ENCODE measurements at places on chromosomes 4 and X.

DNA sequence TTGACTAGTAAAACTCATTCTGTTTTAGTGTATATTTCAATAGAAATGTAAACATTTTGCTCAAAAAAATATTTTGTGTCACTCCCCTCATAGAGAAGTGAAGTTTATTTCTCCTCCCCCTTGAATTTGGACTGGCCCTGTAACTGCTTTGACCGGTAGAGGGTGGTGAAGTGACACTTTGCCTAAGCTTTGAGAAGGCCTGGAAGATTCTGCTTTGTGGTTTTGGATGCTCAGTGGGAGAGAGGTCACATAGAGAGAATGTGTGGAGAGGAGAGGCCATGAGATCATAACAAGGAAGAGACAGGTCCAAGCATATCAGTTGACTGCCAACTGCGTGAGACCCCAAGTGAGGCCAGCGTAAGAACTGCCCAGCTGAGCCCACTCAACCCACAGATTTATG is 19.1 kb upstream of the ARX start:
- no peak for DNase-seq

DNA sequence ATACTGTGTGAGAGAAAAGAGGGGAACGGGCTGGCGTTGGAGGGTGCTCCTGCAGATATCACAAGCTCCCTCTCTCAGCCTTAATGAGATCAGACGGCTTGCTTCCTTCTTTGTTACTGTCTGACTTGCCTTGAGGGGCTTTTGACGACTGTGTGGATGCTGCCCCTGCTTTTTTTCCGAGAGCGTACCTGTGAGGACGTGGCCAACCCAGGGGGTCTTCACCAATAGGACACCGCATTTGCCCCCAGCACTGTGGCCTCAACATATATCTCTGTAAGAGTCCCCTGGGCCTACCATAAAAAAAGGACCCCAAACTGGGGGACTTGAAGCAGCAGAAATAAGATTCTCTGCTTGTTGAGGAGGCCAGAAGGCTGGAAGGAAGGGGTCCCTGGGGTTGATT is 143.9 kb downstream of the SHOX start:
- no peak for DNase-seq

GRCh38 chr4:60455380-60455779 is 744.7 kb upstream of the ADGRL3 start:
- DNase-seq, result no peak

GRCh38 chr4:1099270-1099669 is 14.1 kb downstream of the RNF212 start:
- DNase-seq, result no peak

DNA sequence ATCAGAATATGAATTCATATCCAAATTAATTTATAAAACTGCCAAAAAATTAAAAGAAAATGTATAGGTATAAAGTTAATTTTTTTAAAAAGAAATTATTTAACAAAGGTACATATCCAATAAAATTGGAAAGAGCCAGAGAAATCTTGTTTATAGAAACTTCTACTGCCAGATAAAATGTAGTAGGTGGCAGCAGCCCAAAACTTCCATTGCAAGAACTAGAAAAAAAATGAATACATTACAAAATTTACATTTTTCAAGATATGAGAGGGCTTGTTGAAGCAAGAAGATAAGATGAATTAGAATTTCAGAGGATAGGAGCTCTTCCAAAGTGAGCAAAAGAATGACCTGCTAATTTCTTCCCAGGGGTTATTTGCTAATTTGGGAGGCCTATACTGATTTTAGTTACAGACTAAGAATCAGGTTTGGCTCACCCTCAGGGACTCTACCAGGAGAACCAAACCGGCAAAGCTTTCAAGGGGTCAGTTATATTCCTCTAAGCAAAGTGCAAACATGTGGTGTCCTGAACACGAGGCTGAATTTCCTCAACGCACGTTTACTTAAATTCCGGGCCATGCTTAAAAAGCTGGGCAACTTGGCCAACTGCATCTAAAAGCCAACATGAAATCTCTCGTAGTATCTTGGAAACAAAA is 17.5 kb downstream of the ANKRD50 start:
- DNase-seq, result no peak

- DNase-seq, result no peak
Observed at GRCh38 chr4:101348367-101348827, 1.1 kb upstream of the PPP3CA start.

- no peak for DNase-seq
Observed at GRCh38 chr4:168892475-168892874, 117.6 kb downstream of the CBR4 start.

- no peak for DNase-seq
Observed at GRCh38 chrX:31600823-31601222, 529.0 kb upstream of the FTHL17 start.

DNA sequence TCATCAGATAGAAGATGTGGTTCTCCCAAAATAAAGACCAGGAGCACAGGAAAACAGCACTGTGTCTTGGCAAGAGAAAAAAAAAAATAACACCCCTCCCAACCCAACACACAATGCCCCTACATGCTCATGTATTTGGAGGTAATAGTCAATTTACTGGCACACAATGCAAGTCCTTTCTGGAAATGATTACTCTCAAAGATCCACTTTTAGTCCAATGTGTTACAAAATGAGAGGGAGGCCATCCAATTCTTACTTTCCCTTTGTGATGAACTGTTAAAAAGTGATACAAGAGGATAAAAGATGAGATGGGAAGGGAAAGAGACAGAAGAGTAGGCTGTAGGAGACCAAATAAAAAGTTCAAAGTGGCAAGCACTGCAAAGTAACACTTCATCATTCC is 180.3 kb upstream of the DKK2 start:
- DNase-seq, result no peak

- DNase-seq, result no peak
Observed at GRCh38 chrX:48818866-48819265, 7.4 kb upstream of the ERAS start.

DNA sequence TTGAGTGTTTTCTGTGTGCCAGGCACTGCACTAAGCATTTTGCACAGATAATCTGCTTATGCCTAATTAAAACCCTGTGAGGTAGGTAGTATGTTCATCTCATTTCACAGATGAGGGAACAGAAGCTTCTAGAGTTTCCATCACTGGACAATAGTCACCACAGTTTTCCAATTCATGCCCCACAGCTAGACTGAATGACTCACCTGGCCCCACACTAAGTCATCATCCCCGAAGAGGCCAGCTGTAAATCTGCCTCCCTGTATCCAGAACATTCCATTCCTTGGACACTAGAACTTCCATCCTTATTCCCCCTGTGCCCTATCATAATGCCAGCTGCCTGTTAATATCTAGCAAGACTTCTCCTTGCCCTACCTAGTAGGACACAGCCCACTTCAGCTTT is 40.9 kb upstream of the NYX start:
- DNase-seq, result no peak

- DNase-seq, result no peak
Observed at GRCh38 chr4:172836661-172837060, 331.9 kb upstream of the GALNT7 start.

DNA sequence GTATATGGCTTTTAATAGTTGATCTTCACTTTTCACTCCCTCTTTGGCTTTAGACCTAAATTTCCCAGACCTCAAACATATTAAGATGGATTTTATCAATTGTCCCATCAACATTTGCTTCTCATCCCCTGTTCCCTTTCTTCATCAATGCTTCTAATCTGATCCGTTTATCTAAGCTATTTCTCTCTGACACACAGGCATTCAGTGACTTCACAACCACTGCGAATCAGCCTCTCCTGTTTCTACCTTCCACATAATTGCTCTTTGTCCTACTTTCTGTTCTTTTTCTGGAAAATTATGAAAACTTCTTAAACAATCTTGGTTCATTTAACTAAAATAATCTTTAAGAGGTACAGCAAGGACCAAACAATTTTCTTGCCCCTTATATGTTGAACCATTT is 115.2 kb downstream of the GLRA3 start:
- no peak for DNase-seq

DNA sequence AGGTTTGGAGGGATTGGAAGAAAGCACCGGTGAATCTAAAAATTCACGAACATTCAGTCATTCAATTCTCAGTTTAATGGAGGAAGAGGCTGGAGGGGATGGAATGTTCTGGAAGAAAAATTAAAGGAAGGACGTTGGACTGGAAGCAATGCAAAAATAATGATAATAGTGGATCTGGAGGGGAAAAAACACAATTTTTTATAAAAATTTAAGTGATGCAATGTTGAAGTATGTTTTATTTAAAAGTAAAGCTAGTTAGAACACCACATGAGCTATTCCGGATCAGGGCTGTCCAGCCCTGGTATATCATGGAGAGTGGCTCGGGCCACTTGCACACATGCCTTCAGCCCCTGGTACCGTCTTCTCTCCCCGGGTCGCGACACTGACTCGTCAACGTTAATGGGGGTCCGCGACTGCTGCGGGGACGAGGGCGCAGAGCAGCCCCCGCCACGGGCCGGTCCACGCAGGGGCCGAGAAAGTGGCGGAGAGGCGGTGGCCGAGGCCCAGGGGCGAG is 204.6 kb downstream of the TENM3 start:
- DNase-seq, result no peak

- no peak for DNase-seq
Observed at GRCh38 chr4:115454228-115454627, 340.8 kb upstream of the NDST4 start.

DNA sequence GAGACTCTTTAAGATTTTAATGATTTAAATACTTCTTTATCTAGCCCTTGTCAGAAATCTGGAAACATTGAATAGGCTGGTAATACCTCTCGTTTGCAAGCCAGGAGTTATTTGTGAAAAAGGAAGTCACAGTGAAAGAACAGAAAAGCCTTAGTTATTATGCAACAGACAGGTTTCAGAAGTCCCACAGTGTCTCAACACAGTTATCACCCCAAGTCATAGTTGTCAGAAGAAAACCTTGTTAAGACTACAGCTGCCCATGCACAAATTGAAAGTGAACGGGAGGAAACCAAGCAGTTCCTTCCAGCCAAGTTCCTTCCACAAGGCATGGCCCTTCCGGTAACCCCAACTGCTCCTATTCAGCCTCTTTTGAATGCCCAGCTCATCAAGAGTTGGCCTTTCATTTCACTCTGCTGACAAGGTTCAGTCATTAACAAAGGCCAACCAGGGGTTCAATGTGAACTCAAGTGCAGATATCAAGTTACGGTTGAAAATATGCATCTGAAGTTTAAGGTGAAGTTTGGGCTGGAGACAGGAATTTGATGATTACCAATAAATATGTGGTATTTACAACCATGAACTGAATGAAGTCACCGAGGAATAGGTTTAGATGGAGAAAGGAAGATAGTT is 15.6 kb downstream of the ALPK1 start:
- DNase-seq, result no peak

DNA sequence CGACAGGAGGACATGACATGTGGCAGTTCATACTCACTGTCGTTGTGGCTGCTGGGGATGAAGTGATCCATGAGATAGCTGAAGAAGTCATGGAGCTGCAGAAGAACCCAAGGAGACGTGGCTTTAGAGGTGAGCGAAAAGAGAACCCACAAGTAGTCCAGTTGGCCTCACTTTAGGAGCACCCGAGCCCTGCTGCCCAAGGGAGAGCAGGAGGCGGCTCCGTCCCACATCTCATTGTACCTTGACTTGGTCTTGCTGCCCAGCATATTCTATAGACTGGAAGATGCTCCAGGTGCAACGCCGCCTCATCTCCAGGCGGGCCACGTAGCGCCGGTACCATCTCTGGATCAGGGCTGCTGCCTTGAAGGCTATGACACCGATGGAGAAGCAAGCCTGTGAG is 10.6 kb downstream of the PPEF2 start:
- no peak for DNase-seq

Data from activated CD8-positive, alpha-beta memory T cell treated with anti-CD3 and anti-CD28 coated beads for 48 hours (primary cell).